ENCODE measurements at places on chromosomes 12 and 14.

GRCh38 chr14:37289688-37290087 is 92.0 kb downstream of the MIPOL1 start:
- no peak for DNase-seq

GRCh38 chr14:75331471-75331870 is 52.8 kb downstream of the FOS start:
- DNase-seq, result no peak

DNA sequence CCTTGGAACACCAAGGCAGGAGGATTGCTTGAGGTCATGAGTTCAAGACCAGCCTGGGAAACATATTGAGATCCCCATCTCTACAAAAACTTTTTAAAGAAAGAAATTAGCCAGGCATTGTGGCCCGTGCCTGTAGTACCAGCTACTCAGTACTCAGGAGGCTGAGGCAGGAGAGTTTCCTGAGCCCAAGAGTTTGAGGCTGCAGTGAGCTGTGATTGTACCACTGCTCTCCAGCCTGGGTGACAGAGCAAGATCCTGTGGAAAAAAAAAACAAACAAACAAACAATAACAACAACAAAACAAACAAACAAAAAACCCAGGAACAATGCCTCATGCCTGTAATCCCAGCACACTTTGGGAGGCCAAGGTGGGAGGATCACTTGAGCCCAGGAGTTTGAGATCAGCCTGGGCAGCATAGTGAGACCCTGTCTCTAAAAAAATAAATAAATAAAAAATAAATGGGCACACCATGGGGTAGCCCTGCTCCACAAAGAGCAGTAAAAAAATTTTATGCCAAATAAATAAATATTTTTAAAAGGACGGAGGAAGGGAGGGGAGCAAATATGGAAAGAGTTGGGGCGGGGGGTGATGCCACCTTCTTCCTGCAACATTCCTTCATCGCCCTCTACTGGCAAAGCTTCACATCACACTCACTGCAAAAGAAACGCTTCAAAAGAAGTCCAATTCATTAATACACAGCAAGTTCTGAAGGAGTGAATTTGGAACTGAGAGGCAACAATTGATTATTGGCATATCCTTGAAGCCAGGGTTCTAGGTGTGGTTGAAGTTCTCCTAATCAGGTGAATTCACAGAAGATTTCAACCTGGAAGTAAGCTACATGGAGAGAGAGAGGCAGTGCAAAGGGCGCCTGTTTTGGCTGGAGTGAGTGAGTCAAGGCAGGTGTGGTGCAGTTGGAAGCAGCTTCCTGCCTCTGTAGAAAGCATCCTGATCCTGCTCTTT is 8.8 kb upstream of the GNPTAB start:
- DNase-seq, result peak; percentile 47

GRCh38 chr12:109727039-109727723 is 13.6 kb downstream of the FAM222A start:
- DNase-seq, result no peak

DNA sequence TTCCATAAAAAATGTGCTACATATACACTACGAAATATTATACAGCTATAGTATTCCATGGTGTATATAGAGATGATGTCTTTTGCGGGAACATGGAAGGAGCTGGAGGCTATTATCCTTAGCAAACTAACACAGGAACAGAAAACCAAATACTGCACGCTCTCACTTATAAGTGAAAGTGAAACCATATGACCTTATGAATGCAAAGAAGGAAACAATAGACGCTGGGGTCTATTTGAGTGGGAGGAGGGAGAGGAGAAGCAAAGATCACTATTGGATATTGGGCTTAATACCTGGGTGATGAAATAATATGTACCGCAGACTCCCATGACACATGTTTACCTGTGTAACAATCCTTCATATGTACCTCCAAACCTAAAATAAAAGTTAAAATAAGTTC is 142.8 kb downstream of the LRFN5 start:
- DNase-seq, result no peak

DNA sequence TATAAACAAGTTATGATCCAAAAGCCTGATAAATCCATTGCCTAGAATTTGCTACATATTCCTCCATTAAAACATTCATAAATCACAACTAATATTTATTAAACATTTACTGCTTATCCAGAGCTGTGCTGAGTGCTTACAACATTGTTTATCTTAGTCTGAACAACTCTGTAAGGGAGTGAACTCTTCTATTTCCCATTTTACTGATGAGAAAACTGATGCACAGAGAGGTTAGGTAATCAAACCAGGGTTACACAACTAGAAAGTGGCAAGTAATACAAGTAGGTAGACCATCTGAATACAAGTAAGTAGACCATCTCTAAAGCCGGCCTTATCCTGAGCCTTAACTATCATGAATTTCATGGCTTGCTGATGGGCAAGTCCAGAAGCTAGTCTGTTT is 39.5 kb downstream of the WASHC3 start:
- no peak for DNase-seq

DNA sequence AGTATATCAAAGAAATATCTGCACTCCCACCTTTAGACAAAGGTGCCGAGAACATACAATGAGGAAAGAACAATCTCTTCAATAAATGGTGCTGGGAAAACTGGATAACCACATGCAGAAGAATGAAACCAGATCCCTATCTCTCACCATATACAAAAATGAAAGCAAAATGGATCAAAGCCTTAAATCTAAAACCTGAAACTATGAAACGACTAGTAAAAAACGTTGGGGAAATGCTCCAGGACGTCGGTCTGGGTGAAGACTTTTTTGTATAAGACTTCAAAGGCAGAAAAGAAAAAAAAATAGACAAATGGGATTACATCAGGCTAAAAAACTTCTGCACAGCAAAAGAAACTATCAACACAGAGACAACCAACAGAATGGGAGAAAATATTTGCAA is 83.8 kb downstream of the PPM1A start:
- no peak for DNase-seq

- peak; percentile 20 for DNase-seq
Observed at GRCh38 chr12:1691123-1692007, 495 bp downstream of the ADIPOR2 start.

DNA sequence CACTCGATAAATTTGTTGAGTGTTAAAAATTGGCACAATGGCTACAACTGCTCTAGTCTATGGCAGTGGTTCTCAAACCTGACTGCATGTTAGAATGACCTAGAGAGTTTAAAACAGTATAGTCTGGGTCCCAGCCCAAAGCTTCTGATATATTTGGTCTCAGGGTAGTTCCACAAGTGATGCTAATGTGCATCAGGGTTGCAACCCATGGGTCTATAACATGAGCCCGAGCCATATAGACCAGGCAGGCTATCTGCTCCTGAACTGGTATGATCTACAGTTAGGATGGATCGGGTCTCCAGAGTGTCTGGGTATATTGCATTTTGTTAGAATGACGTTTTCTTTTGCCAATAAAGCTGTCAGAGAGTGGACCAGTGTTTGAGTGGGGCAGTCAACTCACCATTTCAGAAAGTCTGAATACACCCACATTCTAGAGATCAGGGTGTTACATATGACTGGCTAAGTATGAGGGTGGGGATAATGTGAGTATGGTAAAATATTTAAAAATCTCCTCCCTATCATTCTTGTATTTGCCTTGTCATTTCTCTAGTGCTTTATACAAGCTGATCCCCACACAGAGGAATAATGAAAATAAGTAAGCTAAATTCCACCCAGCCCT is 80.9 kb downstream of the FRMD6 start:
- no peak for DNase-seq

- no peak for DNase-seq
Observed at GRCh38 chr14:32925439-32925838, 13.2 kb upstream of the NPAS3 start.

DNA sequence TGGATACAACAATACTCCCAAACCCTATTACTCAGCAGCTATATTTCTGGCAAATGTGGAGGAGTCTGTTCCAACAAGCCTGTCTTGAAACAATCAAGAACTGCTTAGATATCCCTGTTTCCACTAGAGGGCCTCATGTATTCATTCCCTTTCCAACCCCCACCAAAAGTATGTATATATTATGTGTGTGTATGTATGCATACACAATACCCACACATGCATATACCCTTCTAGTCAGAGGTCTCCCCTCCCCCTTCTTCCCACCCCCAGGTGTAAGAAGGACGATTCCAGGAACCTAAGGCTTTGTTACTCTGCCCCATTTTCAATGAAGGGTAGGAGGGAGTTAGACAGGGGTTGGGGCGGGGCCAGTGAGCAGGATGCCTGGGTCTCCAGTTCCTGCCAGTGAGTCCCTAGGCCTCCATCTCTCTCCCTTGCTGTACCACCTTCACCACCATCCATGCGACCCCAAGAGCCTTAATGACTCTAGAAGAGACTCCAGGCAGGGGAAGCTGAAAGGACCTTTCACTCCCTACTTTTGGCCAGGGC is at the start of gene DGKA:
Gene DGKA (plus strand): TSS at position 392 of the 546 bp plus-strand sequence. CDS start 5,342 bp downstream, outside the sequence.
- DNase-seq, result peak; percentile 82

- DNase-seq, result no peak
Observed at GRCh38 chr12:105507311-105508038, 177.0 kb downstream of the C12orf75 start.

DNA sequence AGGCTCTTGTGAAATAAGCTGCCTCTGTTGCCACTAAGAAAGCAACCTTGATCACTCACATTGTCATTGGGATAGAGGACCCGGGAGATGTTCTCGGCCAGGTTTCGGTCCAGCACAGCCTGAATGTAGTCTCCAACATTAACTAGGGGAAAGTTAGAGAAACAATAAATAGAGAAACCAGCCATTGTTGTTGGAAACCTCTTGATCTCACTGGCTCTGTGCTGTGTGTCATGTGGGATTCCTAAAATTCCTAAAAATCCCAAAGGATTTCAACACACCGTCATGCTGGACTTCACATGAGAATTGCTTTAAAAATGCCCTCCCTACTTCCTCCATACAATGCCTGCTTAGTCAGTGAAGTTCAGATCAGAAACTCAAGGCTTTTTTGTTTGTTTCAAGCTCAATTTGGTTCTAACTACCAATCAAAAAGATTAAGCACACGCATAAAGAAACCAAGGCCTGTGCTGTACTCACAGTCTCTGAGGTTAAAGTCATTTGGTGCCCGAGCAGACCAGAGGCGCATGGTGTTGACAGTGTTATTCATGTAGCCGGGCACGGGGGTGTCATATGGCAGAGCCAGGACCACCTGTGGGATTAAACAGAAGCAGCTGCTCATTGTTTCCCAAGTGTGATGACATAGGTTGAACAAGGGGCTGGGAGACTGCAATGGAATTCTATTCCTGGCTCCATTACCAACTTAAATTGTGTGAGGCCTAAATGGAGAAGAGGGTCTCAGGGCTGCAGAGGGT is 23.6 kb downstream of the PYGL start:
- no peak for DNase-seq

DNA sequence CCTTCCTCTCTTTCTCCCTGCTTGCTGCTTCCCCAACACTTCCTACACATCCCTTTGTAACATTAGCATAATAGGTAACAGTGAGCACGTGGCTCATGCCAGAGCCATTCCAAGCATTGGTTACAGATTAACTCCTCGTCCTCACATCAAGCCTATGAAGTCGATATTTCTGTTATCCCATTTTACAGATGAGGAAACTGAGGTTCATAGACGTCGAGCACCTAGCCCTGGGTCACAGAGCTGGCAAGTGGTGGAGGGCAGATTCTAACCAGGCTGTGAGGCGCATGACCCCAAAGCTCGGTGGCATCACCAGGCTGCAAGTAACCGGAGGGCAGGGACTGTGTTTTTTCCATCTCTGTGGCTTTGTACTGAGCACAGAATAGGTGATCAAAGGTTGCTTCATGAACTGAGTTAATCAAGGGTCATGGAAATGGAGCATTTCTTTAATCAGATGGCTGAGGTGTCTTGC is 5.7 kb upstream of the SERPINA1 start:
- no peak for DNase-seq

DNA sequence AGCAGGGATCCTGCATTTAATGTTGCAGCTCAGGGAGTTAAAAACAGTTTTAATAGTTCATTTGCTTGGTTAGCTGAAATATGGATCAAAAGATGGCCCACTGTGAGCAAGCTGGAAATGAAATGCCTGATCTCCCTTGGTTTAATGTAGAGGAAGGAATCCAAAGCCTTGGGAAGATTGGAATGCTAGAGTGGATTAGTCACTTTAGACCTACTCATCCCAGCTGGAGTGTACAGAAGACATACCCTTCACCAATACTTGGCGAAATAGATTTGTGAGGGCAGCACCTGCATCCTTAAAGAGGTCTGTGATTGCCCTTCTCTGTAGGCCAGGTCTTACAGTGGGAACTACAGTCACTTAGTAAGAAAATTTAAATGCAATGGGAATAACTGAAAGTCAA is 58.0 kb upstream of the KRAS start:
- no peak for DNase-seq

- no peak for DNase-seq
Observed at GRCh38 chr14:75806352-75806832, 145.3 kb downstream of the TTLL5 start.

DNA sequence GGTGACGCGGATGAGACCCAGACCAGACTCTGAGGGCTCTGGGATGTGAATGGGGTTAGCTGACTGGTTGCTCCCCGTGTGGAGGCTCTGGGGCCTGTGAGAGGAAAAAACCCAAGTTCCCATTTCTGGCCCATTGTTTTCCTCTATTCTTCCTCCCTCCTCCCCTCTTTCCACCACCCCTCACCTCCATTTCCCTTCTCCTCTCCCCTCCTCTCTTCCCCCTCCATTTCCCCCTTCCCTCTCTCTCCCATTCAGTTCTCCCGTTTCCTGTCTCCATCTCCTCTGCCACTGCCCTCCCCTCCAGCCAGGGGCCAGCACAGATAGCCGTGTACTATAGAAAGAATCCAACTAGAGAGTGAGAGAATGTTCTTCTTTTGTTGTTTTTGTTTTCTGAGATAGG is 12.6 kb upstream of the PRPH start:
- DNase-seq, result no peak

DNA sequence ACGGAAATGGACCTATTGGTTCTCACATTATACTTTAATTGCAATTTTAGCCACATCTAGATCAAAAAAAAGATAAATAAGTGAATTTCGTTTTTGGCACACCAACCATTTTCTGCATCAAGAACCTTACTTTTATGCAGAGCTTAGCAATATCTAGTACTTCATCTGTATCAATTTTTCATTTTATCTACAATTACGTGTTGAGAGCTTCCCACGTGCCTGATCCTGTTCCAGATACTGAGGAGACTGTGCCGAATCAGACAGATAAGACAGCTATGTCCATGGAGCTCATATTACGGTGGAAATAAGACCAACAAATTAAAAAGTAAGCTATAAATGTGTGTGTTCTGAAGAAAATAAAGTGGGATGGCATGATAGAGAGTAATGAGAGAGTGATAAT is 101.6 kb downstream of the MGAT4C start:
- DNase-seq, result no peak

GRCh38 chr12:14362352-14362751 is 3.1 kb upstream of the ATF7IP start:
- no peak for DNase-seq

- DNase-seq, result no peak
Observed at GRCh38 chr14:56202256-56202655, 84.0 kb downstream of the PELI2 start.

- no peak for DNase-seq
Observed at GRCh38 chr12:131189781-131190180, 236.1 kb downstream of the ADGRD1 start.

Data from stimulated activated CD8-positive, alpha-beta memory T cell treated with anti-CD3 and anti-CD28 coated beads, Interleukin-7, amount 100 ng/mL, for 48 hours (primary cell).